ENCODE measurements at places on chromosomes 16 and 17.

DNA sequence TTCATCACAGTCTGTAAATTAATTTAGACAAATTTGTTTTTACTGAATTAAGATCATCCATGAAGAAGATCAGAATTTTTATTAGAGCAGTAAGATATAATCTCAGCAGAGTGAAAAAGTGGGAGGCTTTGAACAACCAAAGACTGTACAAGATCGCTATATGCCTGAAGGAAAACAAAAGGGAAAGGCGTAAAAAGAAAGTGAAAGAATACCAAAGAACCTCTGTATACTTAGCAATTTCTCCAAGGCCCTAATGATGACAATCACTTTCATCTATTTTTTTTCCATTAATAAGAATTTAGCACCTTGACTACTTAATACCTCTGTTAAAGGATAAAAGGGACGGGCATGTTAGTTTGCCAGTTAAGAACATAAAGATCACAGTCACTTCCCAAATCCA lies 38.6 kb upstream of the ABCA10 start:
- DNase-seq, result no peak

DNA sequence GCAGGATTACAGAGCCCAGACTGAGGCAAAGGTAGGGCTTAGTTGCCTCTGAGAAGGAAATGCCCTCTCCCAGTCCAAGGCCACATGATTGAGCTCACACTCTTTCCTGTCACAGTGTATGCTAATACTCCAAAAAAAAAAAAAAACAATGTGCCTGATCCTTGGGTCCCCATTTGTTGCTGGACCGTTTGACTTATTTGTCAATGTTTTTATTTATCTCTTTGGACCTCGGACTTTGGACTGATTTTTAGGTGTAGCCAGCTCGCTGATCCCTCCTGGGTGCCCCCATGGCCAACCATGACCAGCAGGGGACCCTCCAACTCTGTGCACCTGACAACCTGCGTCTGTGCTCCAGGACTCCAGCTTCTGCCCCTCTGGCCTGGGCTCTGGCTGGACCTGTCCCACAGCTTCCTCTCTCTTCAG lies 622 bp upstream of the CCL16 start:
- no peak for DNase-seq

DNA sequence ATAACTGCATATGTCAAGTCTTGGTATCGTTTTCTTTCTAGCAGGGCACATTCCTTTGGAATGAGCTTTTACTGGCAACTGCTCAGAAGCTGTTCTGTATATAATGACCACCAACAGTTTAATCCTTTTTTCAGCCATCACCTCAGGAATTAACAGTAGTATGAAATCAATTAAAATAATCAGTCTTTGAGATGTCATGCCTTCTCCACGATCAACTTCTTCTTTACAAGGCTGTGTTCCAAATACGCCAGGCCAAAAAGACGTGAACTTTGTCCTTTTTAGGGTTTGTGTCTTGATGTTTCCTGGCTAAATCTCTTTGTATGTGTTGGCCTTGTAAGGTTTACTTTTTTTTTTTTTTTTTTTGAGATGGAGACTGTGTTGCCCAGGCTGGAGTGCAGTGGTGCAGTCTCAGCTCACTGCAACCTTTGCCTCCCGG lies 54.9 kb downstream of the ABCC1 start:
- peak; percentile 68 for DNase-seq

DNA sequence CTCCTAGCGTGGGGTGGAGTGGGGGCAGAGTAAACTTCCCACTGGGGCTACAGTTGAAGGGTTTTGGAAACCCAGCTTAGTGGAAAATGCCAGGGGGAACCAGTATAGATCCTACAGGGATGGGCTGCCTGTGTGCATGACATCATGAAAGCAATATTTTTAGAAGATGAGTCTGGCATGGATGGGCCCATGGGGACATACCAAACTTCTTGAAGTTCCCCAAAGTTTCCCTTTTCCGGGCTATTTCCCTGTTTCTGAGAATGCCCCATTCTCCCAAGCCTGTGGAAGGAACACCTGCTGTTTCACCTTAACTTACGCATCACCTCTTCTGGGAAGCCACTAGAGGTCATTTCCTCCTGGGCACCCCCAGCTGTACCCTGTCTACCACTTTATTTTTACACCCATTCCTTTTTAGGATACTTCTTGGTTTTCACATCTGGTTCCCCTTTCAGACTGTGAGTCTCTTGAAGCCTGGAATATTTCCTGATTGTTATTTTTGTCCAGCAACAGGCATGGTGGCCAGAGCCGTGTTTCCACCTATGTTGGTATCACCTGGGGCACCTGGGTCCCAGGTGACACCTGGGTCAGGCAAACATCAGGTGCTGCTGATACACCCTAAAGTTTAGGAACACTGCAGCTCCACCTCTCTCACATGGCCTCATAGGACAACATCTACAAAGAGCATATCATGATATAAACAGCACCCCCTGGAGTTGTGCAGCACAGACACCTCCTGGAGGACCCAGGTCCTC lies 9.8 kb downstream of the SOCS3 start:
- DNase-seq, result no peak

DNA sequence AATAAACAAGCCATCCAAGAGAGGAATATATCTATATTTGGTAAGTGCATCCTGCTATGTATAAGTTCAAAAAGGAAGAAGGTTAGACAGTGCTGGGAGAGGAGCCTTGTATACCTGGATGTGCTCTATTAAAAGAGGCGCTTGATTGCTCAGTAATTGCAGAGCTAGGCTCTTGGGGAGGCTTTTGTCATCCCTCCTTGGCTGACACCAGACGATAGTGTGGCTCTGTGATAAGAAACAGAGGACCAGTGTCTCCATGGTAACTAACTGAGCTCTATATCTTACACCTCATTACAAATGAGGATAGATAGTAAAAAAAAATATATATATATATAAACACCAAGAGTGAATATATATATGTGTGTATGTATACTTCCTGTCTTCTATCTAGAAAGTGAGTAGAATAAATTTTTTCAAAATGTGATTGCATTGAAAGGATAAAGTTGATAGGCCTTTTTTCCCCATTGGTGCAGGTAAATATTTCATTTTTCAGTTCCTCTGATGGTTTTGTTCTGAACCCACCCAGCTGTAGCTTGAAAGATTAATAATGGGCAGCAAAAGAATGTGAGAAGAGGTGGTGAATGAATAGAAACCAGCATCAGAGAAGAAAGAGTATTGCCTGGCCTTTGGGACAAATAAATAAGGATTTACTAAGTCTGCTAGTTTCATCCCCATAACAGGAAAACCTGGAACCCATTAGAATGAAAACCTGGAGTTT lies 303.7 kb downstream of the ZFHX3 start:
- DNase-seq, result no peak

- no peak for DNase-seq
Measured at GRCh38 chr17:73278049-73278464, 16.4 kb upstream of the CPSF4L start.

All from HT1080 (cell line).